ENCODE measurements at places on chromosomes 5 and 9.

GRCh38 chr5:172869691-172870090 lies 35.6 kb downstream of the ERGIC1 start:
- no peak for DNase-seq

DNA sequence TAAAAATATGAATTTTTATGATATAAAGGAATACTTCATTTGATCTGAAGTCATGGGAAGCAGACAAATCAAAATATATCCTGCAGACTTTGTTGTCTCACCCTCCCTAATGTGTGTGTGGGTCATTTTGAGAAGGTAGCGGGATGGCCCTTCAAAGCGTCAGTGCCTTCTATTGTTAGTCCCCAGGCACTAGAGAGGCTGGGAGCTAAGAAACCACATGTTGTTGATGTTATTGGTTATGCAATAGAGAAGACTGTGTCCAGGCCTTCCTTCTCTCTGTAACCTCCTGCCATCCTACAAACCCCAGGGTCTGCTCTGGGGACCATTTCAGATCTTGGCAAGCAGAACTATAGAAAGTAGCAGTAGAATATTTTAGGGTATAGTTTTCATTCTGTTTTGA lies 94.7 kb downstream of the NLN start:
- DNase-seq, result no peak

GRCh38 chr5:123209502-123210027 lies 120.5 kb downstream of the PRDM6 start:
- DNase-seq, result no peak

GRCh38 chr9:127559247-127559680 lies 52.8 kb upstream of the STXBP1 start:
- peak; percentile 8 for DNase-seq

- no peak for DNase-seq
Measured at GRCh38 chr5:57215629-57216195, 41.9 kb downstream of the GPBP1 start.

DNA sequence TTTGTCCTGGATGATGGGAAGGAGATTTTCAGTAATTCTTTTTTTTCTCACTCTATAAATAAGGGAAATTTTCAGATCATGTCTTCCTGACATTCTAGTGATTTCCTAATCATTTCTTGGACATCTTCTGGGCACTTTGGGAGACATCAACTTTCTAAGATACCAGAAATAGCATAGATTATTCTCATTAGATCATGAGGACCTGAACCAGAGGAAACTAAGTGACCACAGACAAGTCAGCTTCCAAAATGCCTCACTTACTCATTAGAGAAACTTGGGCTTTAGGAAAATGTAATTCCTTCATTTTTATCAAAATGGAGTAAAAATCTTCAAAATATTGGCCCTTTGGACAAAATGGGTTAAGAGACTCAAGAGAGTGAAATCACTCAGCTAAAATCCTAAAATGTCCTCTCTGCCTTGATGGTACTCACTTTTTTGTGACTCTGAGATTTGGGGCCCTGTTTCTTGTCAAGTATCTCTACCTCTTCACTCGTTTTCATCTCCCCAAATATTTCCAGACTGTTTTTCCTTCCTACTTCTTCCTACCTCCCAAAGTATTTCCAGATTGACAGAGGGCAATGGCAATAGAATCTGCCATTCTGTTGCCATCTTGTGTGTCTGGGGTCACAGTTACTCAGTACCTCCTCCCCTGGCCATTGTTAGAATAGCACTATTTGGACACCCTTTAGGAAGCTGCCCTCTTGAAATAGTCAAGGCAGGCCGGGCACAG lies 194.5 kb downstream of the NR3C1 start:
- no peak for DNase-seq

DNA sequence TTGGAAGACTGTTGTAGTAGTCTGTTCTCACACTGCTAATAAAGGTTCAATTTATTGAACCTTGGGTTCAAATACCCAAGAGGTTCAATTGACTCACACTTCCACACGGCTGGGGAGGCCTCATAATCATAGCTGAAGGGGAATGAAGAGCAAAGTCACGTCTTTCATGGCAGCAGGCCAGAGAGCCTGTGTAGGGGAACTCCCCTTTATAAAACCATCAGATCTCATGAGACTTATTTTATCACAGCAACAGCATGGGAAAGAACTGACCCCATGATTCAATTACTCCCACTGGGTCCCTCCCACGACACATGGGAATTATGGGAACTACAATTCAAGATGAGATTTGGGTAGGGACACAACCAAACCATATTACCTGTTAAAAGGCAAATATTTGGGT lies 268.2 kb downstream of the TMEM167A start:
- DNase-seq, result no peak

DNA sequence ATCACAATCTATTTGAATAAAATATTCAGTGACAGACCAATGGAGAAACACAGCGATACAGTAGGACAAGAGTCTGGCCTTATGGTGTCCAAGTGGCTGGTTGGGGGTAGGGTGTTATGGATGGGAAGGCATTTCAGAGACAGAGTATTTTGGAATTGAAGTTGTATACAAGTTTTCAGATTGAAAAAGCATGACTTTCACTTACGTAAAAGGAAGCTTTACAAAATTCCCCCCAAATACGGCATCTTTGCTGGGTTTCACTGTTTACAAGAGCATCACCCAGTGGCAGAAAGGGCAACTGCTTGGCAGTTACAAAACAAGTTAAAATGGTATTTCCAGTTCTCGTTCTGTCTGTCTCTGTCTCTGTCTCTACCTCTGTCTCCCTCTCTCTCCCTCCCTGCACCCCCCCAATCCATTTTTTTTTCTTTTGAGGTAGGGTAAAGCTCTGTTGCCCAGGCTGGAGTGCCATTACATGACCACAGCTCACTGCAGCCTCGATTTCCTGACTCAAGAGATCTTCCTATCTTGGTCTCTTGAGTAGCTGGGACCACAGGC lies 86.2 kb downstream of the PTPN3 start:
- DNase-seq, result no peak

DNA sequence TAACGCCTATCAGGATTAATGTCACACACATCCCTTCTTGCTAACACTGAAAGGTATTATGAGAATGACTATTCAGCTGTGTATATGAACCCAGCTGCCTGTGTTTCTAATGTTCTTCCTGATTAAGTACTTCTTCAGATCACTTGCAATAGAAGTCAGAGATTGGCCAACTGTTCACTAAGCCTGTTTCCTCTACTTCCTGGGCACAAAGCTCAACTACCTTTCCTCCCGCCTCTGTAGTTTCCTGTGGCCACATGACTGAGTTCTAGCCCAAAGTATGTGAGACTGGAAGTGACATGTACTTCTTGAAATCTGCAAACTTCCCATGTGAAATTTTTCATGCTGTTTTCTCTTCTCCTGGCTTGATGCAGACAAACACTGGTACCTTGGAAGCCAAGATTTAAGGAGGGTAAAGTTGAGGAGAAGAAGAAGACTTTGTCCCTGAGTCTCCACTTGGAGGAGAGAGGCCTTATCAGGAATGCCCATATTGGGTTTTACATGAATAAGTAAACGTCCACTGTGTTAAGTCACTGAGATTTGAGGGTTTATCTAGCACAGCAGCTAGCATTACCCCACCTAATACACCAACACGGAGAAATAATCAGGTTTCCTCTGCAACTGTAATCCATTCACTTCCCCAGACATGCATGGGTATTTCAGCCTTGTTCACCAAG lies 58.6 kb downstream of the SLIT3 start:
- no peak for DNase-seq

- no peak for DNase-seq
Measured at GRCh38 chr9:80076162-80076561, 504.4 kb downstream of the TLE4 start.

GRCh38 chr5:105350486-105351140 lies 1788.0 kb upstream of the NUDT12 start:
- DNase-seq, result no peak

DNA sequence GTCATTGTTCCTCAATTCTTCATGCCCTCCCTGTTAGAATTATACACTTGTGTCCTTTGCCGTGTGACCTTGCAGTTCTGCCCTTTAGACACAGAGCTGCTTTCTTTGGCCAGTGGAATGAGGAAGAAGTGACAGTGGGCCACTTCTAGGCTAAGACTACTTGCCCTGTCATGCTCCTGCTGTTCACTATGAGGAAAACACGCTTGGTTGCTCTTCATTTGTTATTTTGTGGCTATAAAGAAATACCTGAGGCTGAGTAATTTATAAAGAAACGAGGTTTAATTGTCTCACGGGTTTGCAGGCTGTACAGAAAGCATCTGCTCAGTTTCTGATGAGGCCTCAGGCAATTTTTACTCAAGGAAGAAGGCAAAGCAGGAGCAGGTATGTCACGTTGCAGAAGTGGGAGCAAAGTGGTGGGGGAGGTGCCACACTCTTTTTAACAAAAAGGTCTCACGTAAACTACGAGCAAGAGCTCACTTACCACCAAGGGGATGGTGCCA lies 279.1 kb upstream of the DMAC1 start:
- no peak for DNase-seq

DNA sequence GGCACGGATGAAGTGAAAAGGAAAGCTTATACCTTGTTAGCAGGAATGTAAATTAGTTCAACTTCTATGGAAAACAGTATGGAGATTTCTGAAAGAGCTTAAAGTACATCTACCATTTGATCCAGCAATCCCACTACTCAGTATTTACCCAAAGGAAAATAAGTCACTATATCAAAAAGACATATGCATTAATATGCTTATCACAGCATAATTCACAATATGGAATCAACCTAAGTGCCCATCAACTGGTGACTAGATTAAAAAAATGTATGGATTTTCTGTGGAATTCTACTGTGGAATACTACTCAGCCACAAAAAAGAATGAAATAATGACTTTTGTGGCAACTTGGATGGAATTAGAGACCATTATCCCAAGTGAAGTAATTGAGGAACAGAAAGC lies 279.6 kb downstream of the GABRB2 start:
- DNase-seq, result no peak

DNA sequence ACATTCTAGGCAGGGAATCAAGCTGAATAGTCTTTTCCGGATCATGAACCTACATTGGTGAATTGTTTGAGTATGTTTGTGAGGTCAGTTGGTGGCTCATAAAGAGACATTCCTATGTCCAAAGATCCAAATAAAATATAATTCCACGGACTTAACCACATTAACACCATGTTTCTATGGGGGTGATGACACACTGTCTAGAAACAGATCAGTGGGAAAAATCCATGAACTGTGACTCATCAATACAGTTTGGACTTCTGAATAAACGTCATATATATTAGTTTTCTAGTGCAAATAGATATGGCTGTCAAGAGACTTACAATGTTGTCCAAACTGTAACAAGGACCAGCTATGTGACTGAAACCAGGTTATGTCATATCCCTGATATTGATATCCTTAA lies 509.9 kb upstream of the TYRP1 start:
- DNase-seq, result no peak

- no peak for DNase-seq
Measured at GRCh38 chr5:82334856-82335255, 56.7 kb upstream of the RPS23 start.

DNA sequence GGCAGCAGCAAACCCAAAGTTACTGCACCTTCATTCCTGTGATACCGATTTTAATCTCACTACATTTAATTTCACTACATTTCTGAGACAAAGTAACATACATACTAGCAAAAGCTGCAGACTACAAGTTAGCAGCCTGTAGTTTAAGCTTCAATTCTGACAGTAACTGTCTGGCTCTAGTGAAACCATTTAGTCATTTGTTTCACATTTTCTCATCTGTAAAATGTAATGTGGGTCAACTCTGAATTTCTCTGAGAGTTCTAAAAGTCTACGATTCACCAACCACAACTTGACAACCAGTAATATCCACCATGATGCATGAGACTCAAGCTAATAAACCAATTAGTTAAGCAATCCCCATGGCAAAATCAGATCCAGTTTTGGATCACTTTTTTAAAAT lies 408.9 kb downstream of the PDE4D start:
- no peak for DNase-seq

- DNase-seq, result no peak
Measured at GRCh38 chr5:150945947-150946346, 41.2 kb upstream of the ZNF300 start.

- DNase-seq, result no peak
Measured at GRCh38 chr5:84411832-84412605, 27.3 kb upstream of the EDIL3 start.

GRCh38 chr5:164472165-164472564 lies 966.7 kb downstream of the MAT2B start:
- no peak for DNase-seq

- DNase-seq, result no peak
Measured at GRCh38 chr5:159698322-159698721, 218.0 kb upstream of the ADRA1B start.

- no peak for DNase-seq
Measured at GRCh38 chr5:55305345-55305744, 2.1 kb downstream of the DHX29 start.

DNA sequence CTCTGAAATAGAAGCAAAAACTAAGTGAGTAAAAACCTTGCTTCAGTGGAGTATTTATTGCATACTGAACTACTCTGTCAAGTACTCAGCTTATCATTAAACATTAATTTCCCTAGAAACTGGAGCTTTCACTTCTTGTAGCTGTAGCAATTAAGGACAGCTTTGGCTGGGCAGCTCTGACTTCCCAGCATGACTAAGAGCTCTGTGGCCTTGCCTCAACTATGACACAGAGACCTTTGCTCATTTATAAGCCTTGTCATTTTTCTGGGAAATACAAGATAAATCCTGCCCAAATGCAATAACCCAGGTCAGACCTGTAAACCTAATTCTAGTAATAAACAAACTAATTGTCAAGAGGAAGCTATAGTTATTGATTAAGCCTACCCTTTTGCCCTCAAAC lies 65.4 kb upstream of the STK32A start:
- no peak for DNase-seq

DNA sequence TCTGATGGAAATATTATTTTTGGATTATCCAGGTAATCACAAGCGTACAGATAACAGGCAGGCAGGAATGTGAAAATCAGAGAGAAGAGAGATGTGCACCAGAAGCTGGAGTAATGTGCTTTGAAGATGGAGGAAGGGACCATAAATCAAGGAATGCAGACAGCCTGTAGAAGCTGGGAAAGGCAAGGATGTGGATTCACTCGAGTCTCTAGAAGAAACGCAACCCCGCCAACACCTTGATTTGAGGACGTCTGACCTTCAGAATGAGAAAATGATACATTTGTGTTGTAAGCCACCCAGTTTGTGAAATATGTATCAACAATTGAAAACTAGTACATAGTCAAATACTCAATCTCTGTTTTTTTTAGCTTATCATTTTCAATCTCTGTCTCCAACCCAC lies 207.6 kb upstream of the MPDZ start:
- DNase-seq, result no peak

- DNase-seq, result no peak
Measured at GRCh38 chr9:86549920-86550319, 195.7 kb upstream of the TUT7 start.

- DNase-seq, result no peak
Measured at GRCh38 chr5:107092695-107093094, 578.0 kb downstream of the EFNA5 start.

DNA sequence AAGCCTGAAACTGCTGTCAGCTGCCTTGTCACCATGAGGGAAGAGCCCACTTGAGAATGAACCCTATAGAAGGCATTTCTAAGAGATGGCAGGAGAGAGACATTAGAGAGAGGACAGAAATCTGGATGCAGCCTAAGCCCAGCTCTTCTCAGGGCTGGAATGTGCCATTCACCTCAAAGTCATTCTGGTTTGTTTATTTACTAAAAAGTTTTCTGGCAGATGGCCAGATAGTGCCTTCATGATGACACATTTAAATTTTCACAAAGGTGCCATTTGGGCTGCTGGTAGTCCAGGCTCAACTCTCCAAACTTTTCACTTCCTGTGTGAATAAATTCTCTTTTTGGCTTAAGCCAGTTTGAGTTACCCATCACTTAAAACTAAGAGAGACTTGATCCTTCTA lies 144.6 kb upstream of the ZNF366 start:
- DNase-seq, result no peak

Measured in left hindlimb (tissue), 1 donor.